ENCODE measurements at places on chromosomes 7 and 10.
A peak's percentile ranks its signal among the peaks of the same experiment; 100 is the strongest.

DNA sequence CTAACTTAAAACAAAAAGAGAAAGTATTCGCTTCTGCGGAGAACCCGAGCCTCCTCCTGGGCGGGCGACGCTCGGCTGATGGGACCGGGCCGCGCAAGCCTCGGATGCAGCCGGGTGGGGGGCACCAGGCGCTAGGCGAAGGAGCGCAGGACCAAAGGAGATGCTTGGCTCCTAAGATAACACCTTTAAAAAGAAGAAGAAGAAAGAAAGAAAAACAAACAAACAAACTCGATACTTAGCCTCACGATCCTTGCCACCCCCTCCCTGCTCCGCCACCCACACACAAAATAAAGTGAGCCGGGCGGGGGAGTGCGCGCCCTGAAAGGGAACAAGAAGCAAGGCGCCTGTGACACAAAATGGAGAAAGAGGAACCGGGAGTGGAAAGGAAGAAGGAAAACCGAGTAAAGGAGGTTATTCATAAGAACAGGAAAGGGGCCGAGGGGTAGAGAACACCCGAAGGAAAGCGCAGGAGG lies 34.0 kb upstream of the EBLN1 start:
- H3K27ac ChIP-seq: peak overlapping the region; percentile 99
- DNase-seq: peak; percentile 92
- no peaks in the 10 kb centered on the region for H3K36me3 ChIP-seq
- H3K4me1 ChIP-seq: peaks cover 30% of the 10 kb centered on the region

DNA sequence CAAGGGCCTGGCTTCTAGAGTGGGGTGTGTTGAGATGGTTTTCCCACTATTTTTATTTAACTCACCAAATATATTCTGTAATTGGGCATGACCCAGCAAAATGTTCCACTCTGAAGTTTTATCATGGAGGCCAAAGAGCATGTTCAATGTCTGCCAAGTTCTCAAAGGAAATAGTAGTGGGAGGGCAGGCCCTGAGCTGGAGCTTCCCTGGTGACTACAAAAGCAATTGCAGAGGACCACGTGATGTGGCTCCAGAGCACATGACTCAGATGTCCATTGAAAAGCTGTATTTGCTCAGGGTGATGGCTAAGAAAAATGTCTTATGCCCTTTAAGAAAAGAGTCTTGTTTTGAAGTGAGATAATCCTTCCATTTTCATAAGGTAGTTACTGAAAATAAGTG lies 1024.8 kb downstream of the LRMDA start:
- H3K4me3 ChIP-seq: no peak overlapping the region
- peak overlapping the region; percentile 34 for H3K27ac ChIP-seq
- no peaks in the 10 kb centered on the region for H3K36me3 ChIP-seq
- DNase-seq: no peak
- H3K27me3 ChIP-seq: no peaks in the 10 kb centered on the region

GRCh38 chr7:26011039-26011696 lies 140.8 kb upstream of the NFE2L3 start:
- H3K27me3 ChIP-seq: no peaks in the 10 kb centered on the region
- no peaks in the 10 kb centered on the region for H3K4me1 ChIP-seq
- no peak overlapping the region for H3K4me3 ChIP-seq
- DNase-seq: no peak
- H3K36me3 ChIP-seq: no peaks in the 10 kb centered on the region
- H3K27ac ChIP-seq: no peak overlapping the region

DNA sequence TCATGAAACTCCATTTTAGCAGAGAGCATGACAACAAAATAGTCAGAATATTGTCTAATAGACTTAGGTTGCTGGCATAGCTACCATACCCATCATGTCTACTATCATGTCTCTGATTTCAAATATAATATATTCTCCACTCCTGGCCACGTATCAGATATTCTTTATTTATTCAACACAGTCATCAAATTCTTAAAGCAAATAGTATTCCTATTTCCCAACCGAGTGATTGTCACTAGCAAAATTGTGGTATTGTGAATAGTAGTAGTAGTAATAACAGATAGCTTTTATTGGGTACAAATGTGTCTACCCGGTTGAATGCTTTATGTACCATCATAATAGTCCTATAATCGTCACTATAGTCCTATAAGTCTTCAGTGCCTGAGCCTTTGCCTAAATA lies 918.6 kb downstream of the KCNMA1 start:
- no peaks in the 10 kb centered on the region for H3K4me1 ChIP-seq
- no peak overlapping the region for H3K27ac ChIP-seq
- DNase-seq: no peak
- no peak overlapping the region for H3K4me3 ChIP-seq
- no peaks in the 10 kb centered on the region for H3K27me3 ChIP-seq
- no peaks in the 10 kb centered on the region for H3K36me3 ChIP-seq

GRCh38 chr7:154928136-154929005 lies 74.6 kb downstream of the PAXIP1 start:
- H3K27ac ChIP-seq: peak overlapping the region; percentile 92
- H3K27me3 ChIP-seq: no peaks in the 10 kb centered on the region
- H3K4me3 ChIP-seq: peak overlapping the region; percentile 56
- peaks cover 19% of the 10 kb centered on the region for H3K4me1 ChIP-seq
